ENCODE measurements at places on chromosomes 1 and 21.

DNA sequence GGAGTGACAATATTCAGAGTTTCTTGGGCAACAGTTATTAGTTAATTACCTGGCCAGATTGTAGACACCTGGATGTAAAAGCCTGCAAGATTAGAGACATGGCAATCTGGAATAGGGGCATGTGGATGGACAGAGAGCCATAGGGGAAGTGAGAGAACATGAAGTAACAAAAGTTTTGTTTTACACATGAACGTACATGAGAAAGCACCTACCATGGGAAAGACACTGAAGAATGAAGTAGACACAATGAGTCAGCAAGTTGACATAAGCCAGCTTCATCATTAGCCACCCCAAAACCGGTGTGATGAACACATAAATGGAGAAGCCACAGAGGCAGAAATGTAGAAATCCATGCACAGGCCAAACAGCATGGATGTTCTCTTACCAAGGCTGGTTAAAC, 462.1 kb upstream of the C1orf87 start:
- no peak for DNase-seq

- DNase-seq = no peak
These were observed 48.7 kb upstream of the PRDM2 start for GRCh38 chr1:13651279-13651678.

GRCh38 chr1:38899560-38899959, 18.2 kb upstream of the GJA9 start:
- DNase-seq = no peak

DNA sequence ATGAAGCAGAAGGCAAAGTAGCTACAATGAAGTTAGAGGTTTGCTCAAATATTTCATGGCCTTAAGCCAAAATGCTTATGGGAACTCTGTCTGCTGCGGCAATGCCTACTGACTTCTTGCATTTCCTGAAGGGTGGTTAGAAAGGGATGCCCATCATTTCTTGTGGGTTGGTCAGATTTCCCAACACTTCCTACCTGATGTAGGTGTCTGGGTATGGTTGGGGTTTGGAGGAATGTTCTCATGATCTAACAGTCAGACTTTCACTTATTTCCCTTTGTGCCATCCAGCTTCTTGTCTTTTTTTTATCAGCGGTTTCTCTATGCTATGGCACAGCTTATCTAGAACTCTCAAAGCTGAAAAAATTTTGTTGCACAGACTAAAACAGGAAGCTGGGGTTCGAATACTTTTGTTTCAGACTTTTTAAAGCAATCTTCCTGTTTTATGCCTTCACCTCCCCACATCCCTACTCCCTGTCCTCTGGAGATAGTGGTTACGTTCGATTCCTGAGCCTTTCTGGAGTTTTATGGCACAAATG, 307.7 kb downstream of the USP25 start:
- no peak for DNase-seq

- no peak for DNase-seq
These were observed at the start of gene DLGAP3 for GRCh38 chr1:34929497-34929852. DLGAP3 (minus strand) TSS chr1:34929650; CDS start chr1:34905383, 24,267 bp downstream.

- no peak for DNase-seq
These were observed 676.4 kb upstream of the ADAMTS5 start for GRCh38 chr21:27643326-27643725.

GRCh38 chr1:17091252-17091651, 28.0 kb downstream of the PADI2 start:
- DNase-seq = no peak

GRCh38 chr1:4939266-4939665, 284.9 kb downstream of the AJAP1 start:
- no peak for DNase-seq

DNA sequence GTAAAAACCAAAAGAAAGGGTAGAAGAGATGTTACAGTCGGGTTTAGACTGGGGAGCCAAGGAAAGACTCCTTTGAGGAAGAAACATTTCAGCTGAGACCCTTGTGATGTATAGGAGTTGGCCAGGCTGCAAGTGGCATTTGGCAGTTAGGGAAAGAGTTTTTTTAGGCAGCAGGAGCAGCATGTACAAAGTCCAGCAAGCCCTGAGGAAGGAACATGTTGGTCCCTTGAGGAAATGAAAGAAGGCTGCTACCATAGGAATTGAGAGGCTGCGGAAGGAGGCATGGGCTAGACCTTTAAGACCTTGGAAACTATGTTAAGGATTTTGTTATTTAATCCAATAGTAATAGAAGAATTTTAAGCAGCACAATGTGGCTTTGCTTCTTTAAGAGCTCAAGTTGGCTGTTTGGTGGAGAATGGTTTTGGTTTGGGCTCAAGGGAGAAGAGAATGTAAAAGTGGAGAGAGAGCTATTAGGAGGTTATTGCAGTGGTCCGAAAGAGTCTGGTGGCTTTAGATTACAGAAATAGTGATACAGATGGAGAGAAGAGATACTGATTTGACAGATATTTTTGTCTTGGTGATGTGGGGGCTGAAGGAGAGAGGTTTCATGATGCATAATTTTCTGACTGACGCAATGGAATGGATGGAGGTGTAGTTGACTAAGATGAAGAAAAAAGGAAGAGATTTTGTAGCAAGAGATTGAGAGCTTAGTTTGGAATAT, 26.6 kb downstream of the SMAP2 start:
- DNase-seq = peak; percentile 74

GRCh38 chr21:41919666-41920398, 34.0 kb downstream of the C2CD2 start:
- DNase-seq = no peak

DNA sequence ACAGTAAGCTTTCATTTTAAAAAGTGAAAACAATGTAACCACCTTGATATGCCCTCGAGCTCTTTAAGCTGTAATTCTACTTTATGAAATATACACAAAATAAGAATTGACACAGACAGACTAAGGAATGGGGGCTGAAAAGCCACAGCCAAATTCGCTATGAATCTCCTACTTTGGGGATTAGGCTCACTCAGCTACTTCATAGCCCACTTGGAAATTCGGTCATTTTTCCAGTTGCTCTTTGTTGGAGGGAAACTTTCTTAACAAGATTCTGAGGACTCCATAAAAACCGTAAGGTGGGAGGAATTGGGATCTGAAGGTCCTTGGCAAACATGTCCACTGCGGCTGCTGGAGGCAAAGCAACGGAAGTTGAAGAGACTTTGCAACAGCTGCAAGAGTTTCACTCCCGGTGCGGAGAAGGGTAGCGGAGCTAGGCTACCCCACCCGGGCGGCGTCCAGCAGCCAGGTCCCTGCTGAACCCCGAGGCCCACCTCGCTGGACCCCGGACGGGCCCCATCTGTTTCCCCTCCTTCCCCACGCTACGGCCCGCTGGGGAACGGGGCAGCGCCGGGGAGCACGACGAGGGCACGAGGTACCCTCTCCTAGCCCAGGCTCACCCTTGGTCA, 634 bp downstream of the MYCBP start:
- peak; percentile 47 for DNase-seq

DNA sequence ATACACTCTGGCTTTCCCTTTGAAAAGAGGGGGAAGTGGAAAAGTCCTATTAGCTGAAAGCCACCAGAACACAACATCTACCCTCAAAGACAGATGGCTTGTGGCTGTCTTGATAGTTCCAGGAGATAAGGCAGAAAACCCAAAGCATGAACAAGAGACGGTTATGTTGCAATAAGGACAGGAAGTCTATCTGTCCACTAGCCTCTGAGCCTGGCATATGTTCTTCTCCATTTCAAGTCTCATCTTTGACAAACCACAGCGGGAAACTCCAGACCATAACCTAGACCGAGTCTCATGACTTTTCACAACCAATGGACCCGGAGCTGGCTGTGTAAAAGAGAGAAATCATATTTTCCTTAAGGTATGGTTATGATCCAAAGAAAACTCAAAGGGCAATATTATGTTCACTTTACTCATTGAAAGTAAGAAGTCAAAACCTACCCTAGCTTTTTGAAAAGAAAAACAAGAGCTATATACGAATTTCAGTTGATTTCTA, 33.8 kb downstream of the DUSP10 start:
- peak; percentile 57 for DNase-seq

DNA sequence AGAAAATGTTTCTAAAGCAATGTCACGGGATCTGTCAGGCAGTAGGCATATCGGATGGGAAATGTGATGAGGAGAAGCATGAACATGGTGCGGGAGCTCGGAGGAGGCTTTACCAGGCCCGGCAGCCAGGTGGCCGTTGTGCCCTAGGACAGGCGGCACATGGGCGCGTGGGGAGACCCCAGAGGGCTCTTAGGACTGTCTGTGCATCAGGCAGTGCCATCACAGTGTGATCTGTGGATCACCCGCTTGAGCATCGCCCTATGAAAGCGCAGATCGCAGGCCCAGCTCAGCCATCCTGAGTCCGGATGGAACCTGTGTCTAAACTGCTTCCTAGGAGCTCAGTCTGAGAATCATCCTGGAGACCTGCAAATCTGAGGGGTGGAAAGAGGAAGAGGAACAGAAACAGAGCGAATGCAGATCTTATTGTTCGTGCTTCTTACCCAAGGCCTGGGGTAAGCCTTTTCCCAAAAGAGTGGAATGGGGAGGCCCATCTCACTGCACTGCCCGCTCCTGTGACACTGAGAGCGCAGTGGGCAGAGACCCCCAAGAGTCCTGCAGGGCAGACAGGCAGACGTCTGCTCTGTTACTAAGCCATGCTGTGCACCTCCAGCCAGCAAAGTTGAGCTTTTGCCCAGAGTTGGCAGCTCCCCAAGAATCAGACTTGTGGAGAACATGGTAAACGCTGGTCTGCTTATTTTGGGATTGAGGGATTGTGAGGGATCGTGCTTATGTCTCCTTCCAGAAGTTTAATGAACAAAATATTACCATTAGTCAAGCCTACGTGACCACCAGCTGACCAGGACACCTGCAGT, 251.0 kb downstream of the RHOU start:
- no peak for DNase-seq

- DNase-seq = no peak
These were observed 3.1 kb downstream of the MORN1 start for GRCh38 chr1:2388004-2388913.

GRCh38 chr1:206116191-206116872, 856 bp downstream of the AVPR1B start:
- no peak for DNase-seq

- DNase-seq = peak; percentile 26
These were observed 79.0 kb downstream of the SLC45A1 start for GRCh38 chr1:8396786-8397406.

DNA sequence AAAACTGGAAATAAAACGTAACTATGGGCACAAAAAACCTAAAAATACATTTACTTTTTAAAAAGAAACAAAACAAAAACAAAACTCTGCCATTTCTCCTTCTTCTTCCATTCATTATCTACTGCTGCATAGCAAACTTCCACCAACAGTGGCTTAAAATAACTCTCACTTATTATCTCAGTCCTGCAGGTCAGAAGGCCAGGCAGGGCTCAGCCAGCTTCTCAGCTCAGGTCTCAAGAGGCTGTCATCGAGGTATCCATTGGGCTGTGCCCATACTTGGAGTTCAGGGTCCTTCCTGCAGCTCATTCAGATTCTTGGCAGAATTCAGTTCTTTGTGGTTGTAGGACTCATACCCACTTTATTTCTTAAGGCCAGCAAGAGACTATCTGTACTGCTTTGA, 352.7 kb upstream of the PLD5 start:
- no peak for DNase-seq

GRCh38 chr21:23887725-23888306, 1719.5 kb downstream of the MRPL39 start:
- no peak for DNase-seq

DNA sequence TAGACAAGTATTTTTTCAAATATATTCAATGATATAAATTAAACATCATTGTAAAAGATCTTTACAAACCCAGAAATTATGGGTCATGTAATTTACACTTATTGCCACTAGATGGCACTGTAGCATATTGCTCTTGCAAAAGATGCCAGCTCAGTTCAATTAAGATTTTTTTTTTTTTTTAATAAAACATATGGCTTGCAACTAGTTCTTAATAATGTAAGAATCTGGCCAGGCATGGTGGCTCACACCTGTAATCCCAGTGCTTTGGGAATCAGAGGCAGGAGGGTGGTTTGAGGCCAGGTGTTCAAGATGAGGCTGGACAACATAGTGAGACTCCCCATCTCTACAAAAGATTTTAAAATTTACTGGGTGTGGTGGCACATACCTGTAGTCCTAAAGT, 49.4 kb upstream of the DESI2 start:
- peak; percentile 31 for DNase-seq

DNA sequence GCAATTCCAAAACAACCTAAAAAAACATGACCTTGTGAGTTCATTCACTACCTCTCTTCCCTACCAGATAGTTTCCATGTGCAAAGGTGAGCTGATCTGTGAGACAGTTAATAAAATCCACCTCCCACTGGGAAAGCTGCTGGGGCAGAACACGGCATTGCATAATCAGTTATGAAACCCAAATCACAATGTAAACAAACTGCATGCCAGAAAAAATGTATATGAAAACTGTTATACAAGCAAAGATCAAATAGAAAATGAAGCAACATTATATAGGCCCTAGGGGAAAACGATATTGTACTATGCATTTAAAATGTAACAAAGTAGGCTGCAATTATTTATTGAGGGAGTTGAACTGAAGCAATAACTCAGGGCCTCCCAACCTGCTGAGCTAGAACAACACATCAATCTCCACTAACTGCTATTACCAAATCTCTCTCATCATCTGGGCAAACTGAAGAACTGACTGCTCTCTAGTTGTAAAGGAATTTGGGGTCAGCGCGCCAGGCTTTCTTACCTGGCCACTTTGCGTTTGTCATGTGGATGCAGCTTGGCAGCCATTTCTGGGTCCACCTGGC, 31.0 kb downstream of the TRIT1 start:
- no peak for DNase-seq

DNA sequence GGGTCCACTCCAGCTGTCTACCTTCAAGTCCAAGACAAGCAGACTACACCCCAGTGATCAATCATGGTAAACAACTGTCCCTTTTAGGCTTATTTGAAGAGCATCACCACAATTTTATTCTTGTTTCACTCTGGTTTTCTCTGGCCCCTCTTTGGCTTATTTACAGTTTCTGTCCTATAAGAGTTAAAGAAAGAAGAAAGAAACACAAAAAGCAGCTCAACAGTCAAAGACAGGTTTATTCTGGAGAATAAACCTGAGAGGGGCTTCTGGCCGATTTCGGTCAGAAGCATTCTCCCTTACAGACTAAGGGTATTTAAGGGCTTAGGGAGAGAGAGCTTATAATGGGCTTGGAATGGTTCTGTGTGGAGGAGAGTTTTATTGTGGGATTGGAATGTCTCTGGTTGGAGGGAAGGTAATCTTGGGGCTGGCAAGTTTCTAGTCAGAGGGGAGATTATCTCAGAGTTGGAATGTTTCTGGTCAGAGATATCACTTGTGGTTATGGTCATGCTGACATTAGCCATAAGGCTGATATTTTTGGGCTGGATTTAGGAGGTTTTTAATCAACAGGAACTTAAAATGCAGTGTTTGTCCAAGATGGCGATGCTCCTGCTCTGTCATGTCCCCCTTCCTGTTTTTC, 161.0 kb downstream of the URB2 start:
- no peak for DNase-seq
